ENCODE measurements at places on chromosomes 1 and 21.

DNA sequence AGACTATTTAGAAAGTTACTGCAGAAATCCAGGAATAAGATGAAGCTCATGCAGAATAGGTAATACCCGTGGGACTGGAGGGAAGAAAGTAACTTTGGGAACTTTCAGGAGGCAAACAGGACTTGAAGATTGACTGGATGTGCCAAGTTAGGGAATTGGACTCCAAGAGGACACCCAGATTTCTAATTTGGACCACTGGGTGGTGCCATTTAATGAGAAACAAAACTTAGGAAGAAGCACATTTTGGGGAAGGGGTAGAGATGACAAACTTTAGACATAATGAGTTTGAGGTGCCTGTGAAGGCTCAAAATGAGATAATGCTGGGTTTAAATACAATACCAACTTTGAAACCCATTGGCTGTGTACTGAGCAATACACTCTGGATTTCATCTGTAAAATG lies 3.3 kb upstream of the B4GALT3 start:
- H3K4me3 ChIP-seq, result no peak overlapping the region
- H3K27me3 ChIP-seq, result no peaks in the 10 kb centered on the region
- H3K4me1 ChIP-seq, result peaks cover 45% of the 10 kb centered on the region
- no peak for DNase-seq
- no peaks in the 10 kb centered on the region for H3K36me3 ChIP-seq

- no peak for DNase-seq
- no peaks in the 10 kb centered on the region for H3K36me3 ChIP-seq
- no peaks in the 10 kb centered on the region for H3K4me1 ChIP-seq
- H3K4me3 ChIP-seq, result no peak overlapping the region
- no peaks in the 10 kb centered on the region for H3K27me3 ChIP-seq
These were observed 10.5 kb downstream of the DRAM2 start for GRCh38 chr1:111129376-111129775.

DNA sequence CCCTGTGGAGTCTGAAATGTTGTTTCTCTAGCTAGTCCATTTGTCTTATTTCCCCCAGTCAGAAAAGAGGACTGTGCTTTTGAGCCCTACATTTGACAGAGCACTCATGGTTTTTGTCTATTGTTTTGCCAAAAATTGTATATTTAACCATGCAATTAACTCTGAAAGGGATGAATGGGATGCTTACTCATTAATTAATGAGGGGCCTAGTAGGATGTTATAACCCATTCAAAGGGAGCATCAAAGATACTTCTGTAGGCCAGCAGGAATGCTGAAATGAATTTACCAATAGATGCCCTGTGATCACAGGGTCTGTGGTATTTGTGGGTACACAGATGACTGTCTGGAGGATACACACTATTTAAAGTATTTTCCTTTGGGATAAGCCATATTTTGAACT lies 147.7 kb downstream of the FCRL5 start:
- H3K27ac ChIP-seq, result no peak overlapping the region
- H3K27me3 ChIP-seq, result no peaks in the 10 kb centered on the region
- no peaks in the 10 kb centered on the region for H3K36me3 ChIP-seq
- no peak overlapping the region for H3K4me3 ChIP-seq
- H3K4me1 ChIP-seq, result no peaks in the 10 kb centered on the region
- DNase-seq, result no peak

DNA sequence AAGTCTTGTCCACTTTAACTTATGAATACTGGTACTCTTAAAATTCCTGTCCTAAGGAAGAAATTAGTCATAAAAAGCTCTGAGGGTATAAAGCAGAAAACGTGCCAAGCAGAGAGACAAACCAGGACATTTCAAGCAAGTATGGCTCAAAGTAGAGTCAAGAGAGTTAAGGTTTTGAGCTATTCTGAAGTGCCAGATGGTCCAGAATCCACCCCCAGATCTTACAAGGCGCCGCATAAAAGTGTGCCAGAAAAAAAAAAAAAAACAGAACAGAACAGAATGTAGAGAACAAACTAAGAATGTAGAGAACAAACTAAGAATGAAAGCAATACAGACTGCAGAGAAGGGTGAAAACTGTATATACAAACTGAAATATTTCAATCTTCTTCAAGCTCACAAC lies 12.5 kb downstream of the EPS15 start:
- H3K27me3 ChIP-seq, result no peaks in the 10 kb centered on the region
- DNase-seq, result no peak
- peaks cover 53% of the 10 kb centered on the region for H3K4me1 ChIP-seq

DNA sequence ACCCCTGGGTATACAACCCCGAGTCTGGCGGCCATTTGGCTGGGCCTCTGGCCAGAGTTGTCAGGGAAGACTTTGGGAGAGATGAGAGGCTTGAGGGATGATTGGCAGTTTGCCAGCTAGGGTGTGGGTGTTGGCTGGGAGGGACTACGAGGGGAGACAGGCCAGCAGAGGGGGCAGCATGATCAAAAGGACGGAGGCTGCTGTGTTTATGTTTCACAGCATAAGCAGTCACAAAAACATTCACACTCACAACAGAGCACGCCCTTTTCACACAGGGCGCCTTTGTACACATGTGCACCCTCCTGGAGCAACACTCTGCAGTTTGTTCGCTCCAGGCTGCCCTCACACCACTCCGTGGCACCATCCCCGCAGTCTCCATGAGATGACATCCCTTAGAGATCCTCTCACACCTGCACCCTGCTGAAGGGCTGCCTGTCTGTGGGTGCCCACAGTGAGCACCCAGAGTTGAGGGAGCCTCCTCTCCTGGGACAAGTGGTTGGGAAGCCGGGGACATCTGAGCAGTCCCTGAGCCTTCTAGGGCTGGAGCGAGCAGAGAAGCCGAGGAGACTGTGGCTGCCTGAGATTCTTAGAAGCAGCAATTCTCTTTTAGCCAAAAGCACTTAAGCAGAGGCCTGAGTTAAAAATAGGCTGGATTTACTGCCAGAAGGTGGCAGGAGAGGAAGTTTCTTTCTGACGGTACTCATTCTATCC lies 15.4 kb downstream of the EFNA3 start:
- peaks cover 24% of the 10 kb centered on the region for H3K4me1 ChIP-seq
- no peak overlapping the region for H3K4me3 ChIP-seq
- H3K27ac ChIP-seq, result no peak overlapping the region

DNA sequence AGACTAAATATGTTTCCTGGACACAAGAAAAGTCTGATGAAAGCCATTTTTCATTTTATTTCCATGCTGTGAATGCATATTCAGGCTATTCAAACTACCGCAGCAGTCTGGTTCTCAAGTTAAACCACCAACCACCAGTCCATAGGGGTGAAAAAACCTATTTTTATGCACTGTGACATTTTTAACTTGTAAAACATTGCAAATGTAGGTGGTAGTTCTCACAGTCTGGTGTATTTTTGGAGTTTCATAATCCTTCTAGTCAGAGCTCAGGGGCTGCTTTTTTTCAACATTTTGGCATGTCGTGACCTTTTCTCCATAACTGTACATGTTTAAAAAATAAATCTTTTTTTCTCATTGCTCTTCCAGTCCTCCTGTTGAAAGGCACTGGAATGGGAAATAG lies 907.6 kb upstream of the ADGRL2 start:
- no peaks in the 10 kb centered on the region for H3K4me1 ChIP-seq
- no peak overlapping the region for H3K4me3 ChIP-seq
- no peaks in the 10 kb centered on the region for H3K36me3 ChIP-seq
- no peak overlapping the region for H3K27ac ChIP-seq
- DNase-seq, result no peak

Measured in vagina (tissue), 2 donors.